RPMI7951 (cell line): ENCODE measurements at places on chromosomes 11 and 22. TPM values are rescaled to one million over a fixed set of nuclear protein-coding genes. Genes with fewer than 3 reads are reported as not detected.
A peak's percentile ranks its signal among the peaks of the same experiment; 100 is the strongest.

Gene OR52A1
- total RNA-seq = not detected in 2 replicates

DNA sequence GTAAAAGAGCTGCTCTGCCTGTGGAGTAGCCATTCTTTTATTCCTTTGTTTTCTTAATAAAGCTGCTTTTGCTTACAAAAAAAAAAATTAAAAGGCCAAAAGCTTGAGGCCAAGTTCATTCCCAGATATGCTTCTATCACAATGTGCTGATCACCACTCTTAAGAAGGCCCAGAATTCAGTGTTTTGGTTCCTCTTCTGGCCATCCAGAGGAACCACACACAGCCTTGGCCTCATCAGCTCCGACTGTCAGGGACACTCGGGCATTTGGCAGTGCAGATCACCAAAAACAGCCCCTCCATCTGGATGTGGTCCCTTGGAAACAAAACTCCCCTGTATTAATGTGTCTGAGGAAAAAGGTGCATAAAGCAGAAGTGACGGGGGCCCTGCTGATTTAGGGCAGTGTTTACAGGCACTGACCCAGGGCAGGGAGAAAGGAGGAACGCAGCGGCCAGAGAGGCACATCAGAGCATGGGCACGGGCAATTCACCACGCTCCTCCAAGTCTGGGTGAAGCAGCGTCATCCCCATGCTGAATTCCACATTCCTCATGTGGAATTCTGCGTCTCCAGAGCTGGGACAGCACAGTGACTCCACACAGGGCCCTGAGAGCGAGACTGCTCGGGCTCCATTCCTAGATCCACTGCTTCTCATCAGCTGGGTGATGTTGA, 17.7 kb downstream of the POLDIP3 start:
- DNase-seq = no peak

- DNase-seq = no peak
Measured at GRCh38 chr11:79042824-79043223, 398.0 kb downstream of the TENM4 start.

DNA sequence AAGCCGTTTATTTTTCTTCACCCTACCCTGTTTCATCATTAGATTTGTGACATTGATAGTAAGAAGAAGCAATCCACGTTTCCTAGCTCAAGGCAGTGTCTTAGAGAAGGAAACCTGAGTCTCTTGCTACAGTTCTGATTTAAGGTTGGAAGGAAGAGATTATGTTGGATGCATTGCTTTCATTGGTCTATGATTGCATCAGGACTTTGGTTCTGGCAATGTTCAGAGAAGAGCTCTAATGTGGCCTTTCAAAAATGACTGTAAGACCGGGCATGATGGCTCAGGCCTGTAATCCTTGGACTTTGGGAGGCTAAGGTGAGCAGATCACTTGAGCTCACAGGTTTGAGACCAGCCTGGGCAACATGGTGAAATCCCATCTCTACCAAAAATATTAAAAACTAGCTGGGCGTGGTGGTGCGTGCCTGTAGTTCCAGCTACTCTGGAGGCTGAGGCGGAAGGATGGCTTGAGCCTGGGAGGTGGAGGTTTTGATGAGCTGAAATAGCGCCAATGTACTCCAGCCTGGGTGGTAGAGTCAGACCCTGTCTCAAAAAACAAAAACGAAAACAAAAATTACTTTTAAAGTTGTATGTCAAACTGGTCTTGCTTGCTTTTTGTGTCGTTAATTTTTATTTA, 4.1 kb downstream of the NUCB2 start:
- no peak for DNase-seq

DNA sequence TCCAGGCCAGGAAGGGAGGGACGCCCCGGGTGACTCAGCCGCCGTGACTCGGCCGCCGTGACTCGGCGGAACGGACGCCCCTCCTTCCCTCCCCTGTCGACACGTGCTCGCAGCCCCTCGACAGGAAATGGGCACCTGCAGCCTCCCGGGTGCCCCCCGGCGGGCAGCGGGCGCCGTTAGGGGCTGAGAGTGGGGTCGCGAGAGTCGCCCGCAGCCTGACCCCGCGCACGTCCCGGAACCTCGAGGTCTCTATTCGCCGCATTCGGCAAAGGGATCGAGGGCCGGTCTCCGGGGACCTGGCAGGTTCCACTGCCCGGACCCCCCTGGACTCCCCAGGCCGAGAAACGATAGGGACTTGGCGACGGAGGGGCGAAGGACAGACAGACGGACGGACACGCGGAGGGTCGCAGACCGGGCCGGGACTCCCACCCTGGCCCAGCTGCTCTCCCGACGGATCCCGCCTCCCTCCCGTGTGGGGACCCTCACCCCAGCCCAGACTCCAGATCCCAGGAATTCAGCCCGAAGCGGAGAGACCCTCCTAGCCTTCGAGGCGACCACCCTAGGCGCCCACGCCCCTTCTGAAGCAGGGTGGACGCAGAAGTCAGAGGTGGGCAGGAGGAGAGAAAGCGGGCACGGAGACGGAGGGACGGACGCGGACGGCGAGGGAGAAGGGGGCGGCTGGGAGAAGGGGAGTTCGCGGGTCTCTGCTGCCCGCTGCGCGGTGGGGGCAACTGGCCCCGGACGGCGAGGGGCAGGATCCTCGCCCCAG, 648 bp downstream of the FOSL1 start:
- DNase-seq = peak; percentile 88

Gene CHRNA10
- 0.20 and 0.36 TPM in 2 replicates for total RNA-seq

DNA sequence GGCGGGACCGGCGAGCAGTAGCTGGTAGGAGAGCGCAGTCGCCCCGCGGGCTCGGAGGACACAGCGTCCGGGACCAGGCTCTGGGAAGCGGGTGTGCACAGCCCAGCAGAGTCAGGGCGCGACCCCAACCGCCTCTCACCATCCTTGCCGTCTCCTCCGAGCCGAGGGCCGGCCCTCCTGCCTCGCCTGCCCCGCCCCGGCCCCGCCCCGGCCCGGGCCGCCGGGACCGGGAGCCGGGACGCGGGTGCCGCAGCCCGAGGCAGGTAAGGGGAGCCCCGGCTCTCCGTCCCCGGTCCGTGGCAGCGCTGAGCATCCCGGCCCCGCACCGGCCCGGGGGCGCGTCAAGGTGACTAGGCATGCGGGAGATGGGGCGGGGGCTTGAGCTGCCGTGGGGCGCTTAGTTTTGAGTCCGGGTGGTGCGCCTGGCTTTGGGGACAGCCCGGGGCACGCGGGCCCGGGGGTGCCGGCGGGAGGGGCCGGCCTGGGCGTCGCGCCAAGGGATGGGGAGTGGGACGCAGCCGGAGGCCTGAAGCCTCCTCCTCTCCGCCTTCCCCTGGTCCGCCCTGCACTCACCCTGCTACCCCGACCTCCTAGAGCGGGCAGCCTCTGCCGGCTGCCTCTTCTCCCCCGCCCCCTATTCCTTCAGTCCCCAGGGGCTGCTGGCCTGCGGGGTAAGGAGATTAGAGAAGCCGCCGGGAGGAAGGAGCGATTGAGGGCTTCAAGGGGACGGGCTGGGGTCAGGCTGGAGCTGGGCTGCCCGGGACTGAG, at the start of gene ABCG4:
Gene ABCG4, plus strand, starts transcription at position 35 of the 768 bp plus-strand sequence. CDS start 914 bp downstream, outside the sequence.
- DNase-seq = peak; percentile 28

Gene OR52I2
- total RNA-seq = not detected in 2 replicates

GRCh38 chr22:46010951-46011626, 34.1 kb upstream of the WNT7B start:
- DNase-seq = no peak

Gene C11orf65
- 0.10 and 0.24 TPM in 2 replicates for total RNA-seq

GRCh38 chr11:72103754-72104167, 664 bp upstream of the LAMTOR1 start:
- DNase-seq = no peak

DNA sequence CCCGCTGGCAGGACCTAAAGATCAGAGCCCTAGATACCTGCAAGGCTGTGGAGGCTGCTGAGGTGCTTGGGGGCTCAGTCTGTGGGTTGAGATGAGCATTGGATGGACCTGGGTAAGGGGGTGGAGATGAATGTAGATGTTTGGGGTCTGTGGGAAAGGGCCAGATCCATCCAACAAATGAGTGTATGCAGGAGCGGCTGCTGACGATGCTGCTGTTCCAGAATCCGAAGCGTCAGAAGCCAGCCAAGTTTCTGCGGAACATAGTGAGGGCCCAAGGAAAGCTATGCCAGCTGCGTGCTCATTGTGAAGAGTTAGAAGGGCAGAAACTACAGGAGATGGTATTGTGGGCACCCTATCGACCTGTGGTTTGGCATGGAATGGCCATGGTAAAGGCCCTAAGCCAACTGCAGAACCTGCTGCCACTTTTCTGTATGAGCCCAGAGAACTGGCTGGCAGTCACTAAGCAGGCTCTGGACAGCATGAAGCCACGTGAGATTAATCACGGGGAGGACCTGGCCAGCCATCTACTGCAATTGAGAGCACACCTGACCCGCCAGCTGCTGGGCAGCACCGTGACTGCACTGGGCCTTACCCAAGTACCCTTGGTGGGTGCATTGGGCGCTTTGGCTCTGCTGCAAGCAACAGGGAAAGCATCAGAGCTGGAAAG, 36.6 kb downstream of the RRP8 start:
- DNase-seq = no peak

GRCh38 chr11:34215806-34216453, 110.5 kb downstream of the NAT10 start:
- DNase-seq = no peak

Gene RHBDD3
- total RNA-seq = 10.5 and 12.3 TPM in 2 replicates

Gene C22orf23
- 0.12 and 0.29 TPM in 2 replicates for total RNA-seq

Gene FJX1
- total RNA-seq = 7.0 and 7.9 TPM in 2 replicates

DNA sequence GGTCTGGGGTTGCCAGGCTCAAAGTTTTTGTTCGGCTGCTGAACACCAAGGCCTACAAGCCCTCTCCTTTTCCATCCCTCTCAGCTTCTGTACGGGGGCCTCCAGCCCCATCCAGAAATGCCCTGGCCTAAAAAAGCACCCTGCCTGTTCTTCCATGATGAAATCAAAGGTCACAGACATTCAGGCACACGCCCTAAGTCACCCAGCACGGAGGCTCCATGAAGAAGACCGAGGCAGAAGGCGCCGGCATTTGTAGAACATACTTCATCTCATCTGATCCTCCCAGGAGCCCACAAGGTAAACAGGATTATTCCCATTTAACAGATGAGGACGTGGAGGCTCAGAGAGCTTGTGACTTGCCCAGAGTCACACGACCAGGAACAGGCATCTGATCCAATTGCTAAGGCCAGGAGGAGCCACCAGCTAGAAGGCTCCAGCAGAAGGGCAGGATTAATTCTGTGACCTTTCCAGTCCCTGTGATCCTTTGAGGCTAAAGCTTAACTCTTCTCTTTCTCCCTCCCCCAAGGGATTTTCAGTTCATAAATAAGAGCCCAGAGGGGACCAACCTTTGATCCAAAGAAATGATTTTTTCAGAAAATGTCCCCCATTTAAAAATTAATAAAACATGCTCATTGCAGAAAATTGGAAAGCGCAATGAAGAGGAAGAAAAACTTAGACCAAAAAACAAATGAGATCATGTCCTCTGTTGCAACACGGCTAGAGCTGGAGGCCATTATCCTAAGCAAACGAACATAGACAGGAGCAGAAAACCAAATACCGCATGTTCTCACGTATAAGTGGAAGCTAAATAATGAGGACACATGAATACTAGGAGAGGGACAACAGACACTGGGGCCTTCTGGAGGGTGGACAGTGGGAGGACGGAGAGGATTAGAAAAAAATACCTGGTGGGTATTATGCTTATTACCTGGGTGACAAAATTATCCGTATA, 38.7 kb downstream of the CYTH4 start:
- DNase-seq = no peak

GRCh38 chr11:8829556-8829955, 81.4 kb upstream of the AKIP1 start:
- no peak for DNase-seq

- peak; percentile 71 for DNase-seq
Measured at GRCh38 chr22:30754971-30755758, 60.5 kb downstream of the OSBP2 start.

GRCh38 chr11:75562836-75563484, 907 bp downstream of the SERPINH1 start:
- peak; percentile 81 for DNase-seq

Gene TEAD1
- total RNA-seq = 51.6 and 53.3 TPM in 2 replicates

DNA sequence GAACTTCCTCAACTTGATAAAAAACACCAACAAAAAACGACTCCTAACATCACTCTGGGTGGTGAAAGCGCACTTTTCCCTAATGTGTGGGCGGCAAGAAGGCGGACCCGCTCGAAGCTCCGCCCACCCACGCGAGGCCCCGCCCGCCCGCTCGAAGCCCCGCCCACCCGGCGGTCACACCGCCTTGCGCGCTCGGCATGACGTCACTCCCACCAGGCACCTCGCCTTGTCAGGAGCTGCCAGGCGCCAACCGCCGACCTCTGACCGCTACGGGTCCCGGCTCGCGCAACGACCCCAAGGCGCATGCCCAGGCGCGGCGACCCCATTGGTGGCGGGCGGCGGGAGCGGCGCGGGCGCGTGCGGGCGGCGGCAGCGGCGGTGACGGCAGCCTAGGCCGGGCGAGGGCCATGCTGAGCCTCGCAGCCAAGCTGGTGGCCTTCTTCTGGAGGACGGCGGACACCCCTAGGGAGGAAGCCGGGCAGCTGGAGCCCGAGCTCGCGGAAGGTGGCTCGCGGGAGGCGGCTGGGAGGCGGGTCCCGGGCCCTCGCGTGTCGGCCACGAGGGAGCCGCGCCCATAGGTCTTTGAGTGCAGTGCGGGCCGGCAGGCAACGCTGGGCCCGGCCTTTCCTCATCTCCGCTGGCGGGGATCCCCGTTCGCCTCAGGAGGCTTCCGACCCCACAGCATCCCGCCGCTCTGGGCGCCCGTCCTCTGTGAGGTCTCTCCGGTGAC, at the start of gene MOV10L1:
Gene MOV10L1, plus strand, starts transcription at position 325 of the 730 bp plus-strand sequence. Its CDS starts 83 bp downstream, at position 408.
- no peak for DNase-seq

Gene GAL3ST1
- total RNA-seq = not detected in 2 replicates

DNA sequence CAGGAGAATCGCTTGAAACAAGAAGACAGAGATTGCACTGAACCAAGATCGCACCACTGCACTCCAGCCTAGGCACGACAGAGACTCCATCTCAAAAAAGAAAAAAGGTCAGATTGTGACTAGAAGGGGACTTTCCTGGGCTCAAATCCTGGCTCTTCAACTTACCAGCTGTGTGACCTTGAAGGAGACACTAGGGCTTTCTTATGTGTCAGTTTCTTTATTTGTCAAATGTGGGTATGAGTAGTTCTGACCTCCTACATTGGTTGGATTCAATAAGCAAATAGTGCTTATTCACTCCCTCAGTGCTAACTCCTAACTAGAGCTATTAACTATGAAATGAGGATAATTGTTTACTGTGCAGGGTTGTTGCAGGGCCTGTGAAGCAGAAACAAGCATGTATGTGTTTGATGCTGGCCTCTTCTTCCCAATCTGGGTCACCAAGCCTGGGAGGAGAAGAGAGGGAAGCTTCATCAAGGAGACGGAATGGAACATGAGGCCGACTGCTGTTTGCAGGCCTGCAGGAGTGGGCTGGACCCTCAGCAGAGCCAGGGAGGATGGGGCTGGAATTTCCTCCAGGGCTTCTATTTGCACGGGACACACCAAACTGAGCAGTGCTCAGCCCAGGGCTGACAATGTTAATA, 22.5 kb downstream of the RHOD start:
- no peak for DNase-seq

GRCh38 chr11:42524534-42525227, 787.1 kb upstream of the API5 start:
- peak; percentile 5 for DNase-seq

GRCh38 chr11:130778705-130779104, 137.6 kb downstream of the SNX19 start:
- DNase-seq = no peak

- peak; percentile 26 for DNase-seq
Measured at GRCh38 chr11:116829525-116830183, at the start of gene APOC3. Gene APOC3, plus strand, starts transcription at chr11:116829907. Its CDS starts 676 bp downstream, at chr11:116830583.
